Left kidney (tissue), 8 donors: ENCODE measurements at places on chromosomes 1 and 21. TPM values are rescaled to one million over a fixed set of nuclear protein-coding genes. Genes with fewer than 3 reads are reported as not detected.

DNA sequence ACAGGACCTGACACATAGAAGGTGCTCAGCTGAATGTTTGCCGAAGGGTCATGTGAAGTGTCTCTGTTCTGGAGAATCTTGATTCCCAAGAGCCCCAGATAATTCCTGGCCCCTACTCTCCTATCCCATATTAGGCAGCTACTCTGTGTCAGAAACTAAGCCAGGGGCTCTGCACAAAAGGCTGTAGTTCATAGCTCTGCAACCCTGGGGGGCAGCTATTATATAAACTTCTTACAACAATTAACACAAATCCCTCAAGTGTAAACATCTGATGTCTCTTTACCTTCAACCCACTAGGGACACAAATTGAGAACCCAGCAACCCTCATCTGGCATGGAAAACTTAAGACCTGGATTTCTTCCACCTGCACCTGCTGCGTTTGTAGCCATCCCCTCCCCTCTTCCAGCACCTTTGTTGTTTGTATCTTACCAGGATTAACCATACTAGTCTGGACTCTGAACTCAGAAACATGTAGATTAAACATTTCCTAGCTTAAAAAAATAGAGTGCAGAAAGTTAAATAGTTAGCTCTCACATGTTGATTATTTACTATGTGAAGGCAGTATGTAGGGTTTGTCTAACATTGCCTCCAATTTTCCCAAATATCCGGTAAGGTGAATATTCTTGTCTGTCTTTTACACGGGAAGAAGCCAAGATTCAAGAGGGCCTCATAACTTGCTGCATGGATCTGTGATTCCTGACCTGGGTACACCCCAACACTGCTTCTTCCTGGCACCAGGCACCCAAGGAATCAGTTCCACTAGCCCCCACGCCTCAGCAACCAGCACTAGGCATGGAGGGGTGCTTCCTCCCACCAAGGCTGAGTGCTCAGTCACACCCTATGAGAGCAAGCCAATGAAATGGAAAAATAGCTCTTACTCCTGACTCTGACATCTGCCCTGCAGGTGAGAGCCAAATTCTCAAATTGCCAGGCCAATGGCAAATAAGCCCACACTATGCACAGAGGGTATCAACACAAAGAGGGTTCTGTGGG lies 220.7 kb upstream of the HOOK1 start:
- no peak for DNase-seq

GRCh38 chr1:67953301-67953700 lies 97.1 kb downstream of the DIRAS3 start:
- no peak for DNase-seq

- no peak for DNase-seq
Observed at GRCh38 chr1:18588093-18588492, 42.6 kb upstream of the PAX7 start.

- no peak for DNase-seq
Observed at GRCh38 chr1:236345728-236346127, 48.4 kb upstream of the EDARADD start.

GRCh38 chr1:219090607-219091006 lies 83.1 kb upstream of the LYPLAL1 start:
- DNase-seq = no peak

- DNase-seq = no peak
Observed at GRCh38 chr21:45900034-45900868, 81.3 kb upstream of the COL6A1 start.

GRCh38 chr1:202162418-202163280 lies 2.2 kb upstream of the PTPN7 start:
- no peak for DNase-seq

DNA sequence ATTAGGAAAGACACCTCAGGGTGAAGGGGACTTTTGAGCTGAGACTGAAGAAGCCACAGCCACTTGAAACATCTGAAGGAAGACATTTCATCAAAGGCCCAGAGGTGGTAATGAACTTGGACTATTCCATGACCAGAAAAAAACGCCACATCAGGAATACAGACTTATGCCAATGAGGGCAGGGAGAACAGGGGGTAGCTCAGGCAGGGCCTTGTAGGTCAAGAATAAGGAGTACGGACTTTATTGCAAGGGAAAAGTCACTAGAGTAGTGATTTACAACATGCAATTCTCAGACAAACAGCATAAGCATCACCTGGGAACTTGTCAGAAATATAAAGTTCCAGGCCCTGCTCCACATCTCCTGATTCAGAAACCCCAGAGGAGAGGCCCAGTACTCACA lies 11.8 kb downstream of the TP53BP2 start:
- DNase-seq = no peak

GRCh38 chr1:117026361-117026760 lies 24.8 kb downstream of the CD101 start:
- no peak for DNase-seq

GRCh38 chr1:2910211-2910610 lies 108.7 kb upstream of the TTC34 start:
- DNase-seq = no peak

- DNase-seq = no peak
Observed at GRCh38 chr1:150973836-150974579, 627 bp downstream of the CERS2 start.

- no peak for DNase-seq
Observed at GRCh38 chr1:66383168-66383567, 150.8 kb upstream of the SGIP1 start.

- DNase-seq = no peak
Observed at GRCh38 chr1:101757985-101758384, 238.7 kb downstream of the OLFM3 start.

- no peak for DNase-seq
Observed at GRCh38 chr1:39572379-39573096, 4.1 kb downstream of the PABPC4 start.

GRCh38 chr21:34885626-34886239 lies 163.4 kb downstream of the RUNX1 start:
- DNase-seq = no peak

- DNase-seq = peak; percentile 33
Observed at GRCh38 chr1:115278211-115278610, 59.8 kb downstream of the NGF start.

- DNase-seq = no peak
Observed at GRCh38 chr1:67407498-67407897, 22.7 kb downstream of the SERBP1 start.

The KLHL12 gene
- 46.4 TPM for polyA plus RNA-seq

The LMOD1 gene
- 3.9 TPM for polyA plus RNA-seq

The BARHL2 gene
- not detected for polyA plus RNA-seq

The ERRFI1 gene
- polyA plus RNA-seq = 23.5 TPM

The ERICH3 gene
- 0.78 TPM for polyA plus RNA-seq

The ORC1 gene
- 10.4 TPM for polyA plus RNA-seq

The DNTTIP2 gene
- polyA plus RNA-seq = 78.9 TPM
